ENCODE measurements at places on chromosomes 4 and X.

DNA sequence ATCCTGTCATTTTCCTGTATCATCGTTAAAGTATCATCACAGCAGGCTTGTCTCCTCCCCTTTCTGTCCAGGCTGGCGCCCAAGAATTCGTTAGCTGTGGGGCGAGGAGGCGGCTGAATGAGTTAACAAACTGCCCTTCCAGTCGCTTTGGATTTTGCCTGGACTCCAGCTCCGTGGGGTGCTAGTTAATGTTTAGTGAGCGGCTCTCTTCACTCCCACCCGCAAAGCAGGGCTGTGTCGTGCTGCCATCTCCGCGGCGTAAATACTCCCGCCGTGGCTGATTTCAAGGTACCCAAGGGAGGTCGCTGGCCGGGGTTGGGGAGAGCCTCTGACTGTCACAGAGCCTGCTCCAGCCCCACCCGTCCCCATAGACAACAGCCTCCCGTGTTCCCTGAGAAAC, 44.9 kb upstream of the SPRY1 start:
- peak; percentile 65 for DNase-seq

DNA sequence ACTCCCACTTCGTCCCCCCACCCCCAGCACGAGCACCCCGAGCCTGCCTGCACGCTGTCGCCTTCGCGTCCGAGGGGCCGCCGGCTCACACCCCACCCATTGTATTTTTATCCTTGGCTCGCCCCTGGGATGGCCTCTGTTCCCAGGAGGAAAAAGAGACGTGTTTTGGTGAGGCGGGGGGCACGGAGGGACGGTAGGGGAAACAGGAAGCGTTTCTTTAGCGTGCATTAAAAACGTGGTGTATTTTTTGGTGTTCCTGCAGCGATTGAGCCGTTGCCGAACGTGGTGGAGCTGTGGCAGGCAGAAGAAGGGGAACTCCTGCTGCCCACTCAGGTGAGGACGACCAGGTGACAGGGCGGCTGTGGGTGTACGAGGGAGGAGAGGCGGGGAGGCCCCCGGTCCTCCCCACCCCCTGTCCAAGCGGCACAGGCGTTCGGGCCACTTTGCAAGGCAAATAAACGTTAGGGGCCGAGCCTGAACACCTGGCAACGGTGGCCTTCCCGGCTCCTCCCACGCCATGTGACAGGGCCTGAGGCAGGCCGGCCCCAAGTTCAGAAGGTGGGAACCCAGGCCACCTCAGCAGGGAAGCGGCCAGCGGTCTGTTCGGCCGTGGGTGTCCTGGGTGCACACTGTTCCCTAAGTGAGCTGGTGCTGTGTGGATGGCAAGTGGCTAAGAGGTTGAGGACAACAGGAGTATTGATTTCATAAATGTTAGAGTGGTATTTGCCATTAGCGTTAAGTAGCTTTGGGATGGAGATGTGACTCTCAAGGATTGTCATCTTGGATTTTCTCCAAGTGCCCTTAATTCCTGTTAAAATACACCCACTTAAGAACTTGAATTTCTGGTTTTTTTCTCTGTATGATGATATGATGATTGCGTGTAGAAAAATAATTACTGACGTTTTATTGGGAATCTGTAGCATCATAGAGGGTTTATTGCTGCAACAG, 1.1 kb downstream of the TMEM131L start:
- DNase-seq: peak; percentile 84

GRCh38 chr4:177127658-177128057, 182.0 kb upstream of the NEIL3 start:
- DNase-seq: no peak

GRCh38 chr4:104508224-104508623, 13.5 kb upstream of the CXXC4 start:
- DNase-seq: no peak

DNA sequence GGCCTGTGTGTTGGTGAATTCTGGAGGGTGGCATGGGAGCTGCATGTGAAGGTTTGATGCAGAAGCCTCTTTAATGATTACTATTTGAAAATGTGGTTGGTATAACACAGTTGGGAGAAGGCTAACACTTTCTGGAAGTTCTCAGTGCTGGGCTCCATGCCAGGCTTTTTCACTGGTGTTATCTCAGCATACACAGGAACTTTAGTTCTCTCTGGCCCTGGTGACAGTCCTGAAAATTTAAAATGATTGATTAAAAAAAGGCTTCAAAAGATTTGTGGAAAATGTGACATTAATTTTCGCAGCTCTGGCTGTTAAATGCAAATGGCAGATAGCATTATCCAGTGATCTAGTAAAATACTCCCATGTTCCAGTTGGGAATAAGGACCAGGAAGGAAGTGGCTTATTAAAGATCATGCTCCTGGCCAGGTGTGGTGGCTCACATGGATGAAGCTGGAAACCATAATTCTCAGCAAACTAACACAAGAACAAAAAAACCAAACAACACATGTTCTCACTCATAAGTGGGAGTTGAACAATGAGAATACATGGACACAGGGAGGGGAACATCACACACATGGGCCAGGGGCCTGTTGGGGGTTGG, 36.6 kb downstream of the DIPK2B start:
- DNase-seq: peak; percentile 72

DNA sequence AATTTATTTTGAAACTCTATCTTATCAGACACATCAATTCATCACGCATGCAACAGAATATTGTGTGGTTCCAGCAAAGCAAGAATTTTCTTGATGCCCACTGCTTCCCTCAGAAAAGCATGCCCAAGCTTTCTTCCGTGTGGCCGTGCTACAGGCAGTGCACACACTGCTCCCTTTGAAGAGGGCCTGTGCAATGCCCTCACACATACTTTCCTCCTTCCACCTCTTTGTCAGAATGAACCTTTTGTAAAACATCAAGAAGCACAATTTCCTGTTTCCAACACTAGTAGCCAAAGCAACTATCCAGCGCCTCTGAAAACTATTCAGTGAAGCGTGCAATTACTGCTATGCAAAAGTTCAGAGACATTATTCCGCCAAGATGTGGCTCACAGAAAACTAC, 201.7 kb downstream of the NLGN4X start:
- no peak for DNase-seq

- no peak for DNase-seq
Observed at GRCh38 chr4:168199260-168199957, 107.1 kb downstream of the ANXA10 start.

DNA sequence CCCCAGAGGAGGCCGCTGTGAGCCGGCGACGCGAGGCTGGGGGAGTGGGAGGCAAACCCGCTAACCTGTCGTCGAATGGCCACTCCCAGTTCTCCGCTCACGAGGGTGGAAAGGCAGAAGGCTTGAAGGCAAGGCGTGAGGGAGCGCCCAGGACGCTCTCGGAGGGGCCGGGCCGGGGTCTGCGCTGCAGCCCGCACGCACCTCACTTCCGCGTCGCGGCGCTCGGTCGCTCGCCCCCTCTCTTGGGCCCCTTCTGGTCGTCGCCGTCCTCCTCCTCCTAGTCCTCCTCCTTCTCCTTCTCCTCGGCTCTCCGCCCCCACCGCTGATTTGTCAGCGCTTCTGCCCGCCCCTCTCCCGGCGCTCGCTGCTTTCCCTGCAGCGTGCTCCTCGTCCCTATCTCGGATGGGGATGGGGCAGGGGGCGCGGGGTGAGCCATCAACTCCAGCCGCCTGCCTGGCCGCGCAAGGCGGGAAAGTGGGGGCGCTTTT, at the start of gene SNCA:
Gene SNCA (minus strand): TSS at position 265 of the 488 bp plus-strand sequence. CDS start 1,494 bp downstream, outside the sequence.
- peak; percentile 92 for DNase-seq

DNA sequence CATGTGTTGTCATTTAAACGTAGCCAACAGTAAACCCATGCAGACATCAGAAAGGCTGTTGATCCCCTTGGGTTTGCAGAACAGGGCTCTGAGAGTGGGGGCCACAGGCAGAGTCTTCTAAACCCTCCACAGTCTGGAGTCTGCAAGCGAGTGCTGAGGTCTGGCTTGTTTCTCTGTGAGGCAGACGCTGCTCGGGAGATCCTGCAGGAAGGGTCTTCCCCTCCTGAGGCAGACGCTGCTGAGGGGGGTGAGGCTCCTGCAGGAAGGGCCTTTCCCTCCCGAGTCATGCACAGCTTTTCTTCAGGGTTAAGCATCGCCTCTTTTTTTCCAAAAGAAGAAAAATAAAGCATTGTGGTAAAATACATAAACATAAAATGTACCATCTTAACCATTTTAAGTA, 17.1 kb upstream of the PDE6B start:
- DNase-seq: no peak

- no peak for DNase-seq
Observed at GRCh38 chr4:11914406-11914805, 485.7 kb upstream of the HS3ST1 start.

- DNase-seq: no peak
Observed at GRCh38 chr4:61853041-61853440, 652.9 kb downstream of the ADGRL3 start.

Data from stomach (tissue), 19 donors.